Mesendoderm (in vitro differentiated cells): ENCODE measurements at places on chromosomes 1 and 21.

DNA sequence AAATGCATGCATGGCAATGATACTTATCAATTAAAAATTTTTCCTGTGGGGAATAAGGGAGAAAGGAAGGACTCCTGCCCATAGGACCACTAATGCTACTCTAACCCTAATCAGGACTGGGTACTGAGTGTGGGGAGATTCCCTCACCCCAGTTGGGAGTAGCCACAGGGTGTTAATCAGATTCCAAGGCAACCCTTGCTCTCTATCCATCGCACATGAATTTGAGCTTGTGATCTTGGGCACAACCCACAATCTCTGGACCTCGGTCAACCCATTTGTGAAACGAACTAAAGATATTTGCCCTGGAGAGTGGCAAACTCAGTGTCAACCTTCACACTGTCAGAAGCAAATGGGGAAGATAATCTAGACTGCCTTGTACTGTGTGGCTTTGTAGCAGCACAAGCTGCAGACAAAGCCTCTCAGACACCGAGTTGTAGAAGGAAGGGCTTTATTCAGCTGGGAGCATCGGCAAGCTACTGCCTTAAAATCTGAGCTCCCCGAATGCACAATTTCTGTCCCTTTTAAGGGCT is 69.5 kb downstream of the SERINC2 start:
- no peak for DNase-seq

- no peak for DNase-seq
Observed at GRCh38 chr1:237774246-237774645, 116.5 kb downstream of the ZP4 start.

- no peak for DNase-seq
Observed at GRCh38 chr1:65845535-65846060, 52.9 kb downstream of the PDE4B start.

DNA sequence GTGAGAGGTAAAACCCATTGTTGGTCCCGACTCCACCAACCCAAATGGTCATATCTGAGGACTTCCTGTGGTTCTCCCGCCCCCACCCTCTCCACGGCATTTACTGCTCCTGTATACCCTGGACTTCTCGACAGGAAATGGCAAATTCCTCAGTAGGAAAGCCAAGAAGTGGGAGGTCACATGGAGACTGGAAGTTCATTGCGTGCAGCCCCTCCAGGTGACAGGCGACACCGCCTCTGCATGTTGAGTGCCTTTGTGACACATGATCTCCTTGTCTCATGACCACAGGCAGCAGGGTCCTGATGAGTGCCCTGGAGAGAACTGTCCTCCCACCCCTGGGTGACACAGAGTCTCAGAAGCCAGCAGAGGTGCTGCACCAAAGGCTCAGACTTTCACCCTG is 24.2 kb downstream of the ERG start:
- peak; percentile 77 for DNase-seq

DNA sequence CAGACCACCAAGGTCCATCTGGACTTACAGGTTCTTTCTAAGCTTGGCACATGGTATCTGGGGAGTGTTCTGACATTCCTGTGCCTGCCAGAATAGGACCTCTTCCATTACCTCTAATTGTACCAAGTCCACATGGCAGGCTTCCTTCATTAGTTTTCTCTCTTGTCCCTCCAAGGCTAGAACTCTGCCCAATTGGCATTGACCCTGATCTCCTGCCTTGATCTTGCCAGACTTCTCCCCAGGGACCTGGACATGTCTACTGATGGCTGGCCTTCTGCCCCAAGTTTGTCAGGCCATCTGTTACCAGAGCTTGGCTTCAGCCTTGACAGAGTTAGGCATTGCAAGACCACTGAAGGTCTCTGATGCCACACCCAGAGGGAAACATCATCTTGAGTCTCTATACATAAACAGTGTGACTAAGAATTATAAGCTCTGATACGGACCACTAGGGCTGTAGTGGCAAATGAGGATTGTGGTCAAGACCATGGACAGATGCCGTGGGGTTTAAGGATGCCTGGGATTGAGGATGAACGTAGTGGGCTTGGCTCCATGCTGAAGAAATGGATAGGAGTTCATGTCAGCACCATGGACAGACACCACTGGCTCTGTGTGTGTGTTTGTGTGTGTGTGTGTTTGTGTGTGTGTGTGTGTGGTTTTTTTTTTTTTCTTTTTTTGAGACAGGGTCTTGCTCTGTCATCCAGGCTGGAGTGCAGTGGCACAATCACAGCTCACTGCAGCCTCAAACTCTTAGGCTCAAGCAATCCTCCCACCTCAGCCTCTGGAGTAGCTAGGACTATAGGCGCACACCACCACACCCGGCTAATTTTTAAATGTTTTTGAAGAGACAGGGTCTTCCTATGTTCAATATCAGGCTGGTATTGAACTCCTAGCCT is 19.5 kb upstream of the PSMB2 start:
- DNase-seq, result peak; percentile 85
